ENCODE measurements at places on chromosomes 3 and 15.

GRCh38 chr3:193078996-193079753 lies 161.5 kb upstream of the MB21D2 start:
- ATAC-seq, result peak; percentile 80

DNA sequence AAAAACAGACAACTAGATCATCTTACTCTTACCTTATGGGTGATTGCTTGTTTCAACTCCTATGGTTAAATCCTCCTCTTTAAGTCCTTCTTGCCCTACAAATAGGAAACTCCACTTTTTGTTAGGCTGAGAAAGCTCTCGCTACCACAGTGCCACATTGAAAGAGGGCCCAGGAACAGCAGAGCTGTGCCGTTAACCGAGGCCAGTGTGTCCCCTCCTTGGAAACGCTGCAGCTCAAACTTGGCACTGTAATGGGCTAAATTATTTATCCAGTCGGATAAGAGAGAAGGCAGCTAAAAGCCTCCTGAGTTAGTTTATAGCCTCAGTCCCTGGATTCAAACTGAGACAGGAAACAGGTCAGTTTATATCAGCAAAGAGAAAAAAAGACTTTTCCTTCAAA lies 46.1 kb downstream of the KBTBD12 start:
- ATAC-seq, result no peak

- ATAC-seq, result no peak
Observed at GRCh38 chr3:84600703-84601225, 358.0 kb upstream of the CADM2 start.

- ATAC-seq, result no peak
Observed at GRCh38 chr3:40170395-40170794, 139.1 kb upstream of the EIF1B start.

- ATAC-seq, result no peak
Observed at GRCh38 chr3:106208967-106209366, 340.2 kb upstream of the CBLB start.

DNA sequence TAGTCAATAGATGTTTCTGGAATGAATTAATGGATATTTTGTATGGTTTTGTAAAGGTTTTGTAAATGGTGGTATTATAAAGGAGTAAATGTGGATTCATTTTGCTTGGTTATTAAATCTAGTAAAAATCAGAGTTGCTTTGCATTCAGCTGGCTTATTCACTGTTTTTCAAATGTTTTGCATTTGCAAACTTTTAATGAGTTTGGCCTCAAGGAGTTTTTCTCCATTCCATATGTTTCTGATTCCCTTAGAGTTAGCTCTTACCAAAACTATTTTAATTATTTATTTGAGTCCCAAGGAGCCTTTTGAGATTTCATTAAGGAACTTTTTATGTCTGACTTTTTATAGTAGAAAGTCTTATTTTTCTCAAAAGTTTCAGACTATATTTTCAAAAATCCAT lies 992.2 kb downstream of the DIPK2A start:
- ATAC-seq, result no peak

DNA sequence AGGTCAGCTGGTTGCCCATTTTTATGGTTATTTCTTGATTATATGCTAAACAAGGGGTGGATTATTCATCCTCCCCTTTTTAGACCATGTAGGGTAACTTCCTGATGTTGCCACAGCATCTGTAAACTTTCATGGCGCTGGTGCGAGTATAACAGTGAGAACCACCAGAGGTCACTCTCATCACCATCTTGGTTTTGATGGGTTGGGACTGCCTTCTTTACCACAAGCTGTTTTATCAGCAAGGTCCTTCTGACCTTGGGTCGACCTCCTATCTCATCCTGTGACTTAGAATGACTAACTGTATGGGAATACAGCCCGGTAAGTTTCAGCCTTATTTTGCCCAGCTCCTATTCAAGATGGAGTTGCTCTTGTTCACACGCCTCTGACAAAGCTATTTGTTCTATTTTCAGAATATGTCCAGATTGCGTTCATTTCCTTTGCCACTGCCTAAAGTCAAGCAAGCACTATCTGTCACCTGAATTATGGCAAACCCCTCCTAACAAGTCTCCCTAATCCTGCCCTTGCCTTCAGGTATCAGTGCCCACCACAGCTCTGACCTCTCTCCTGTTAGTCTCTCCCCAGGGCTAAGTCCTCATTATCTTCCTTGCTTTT lies 308.5 kb downstream of the ROBO2 start:
- ATAC-seq, result no peak

GRCh38 chr15:88403351-88403791 lies 63.8 kb downstream of the MRPL46 start:
- ATAC-seq, result peak; percentile 80

GRCh38 chr3:175413926-175414325 lies 554.8 kb downstream of the NAALADL2 start:
- ATAC-seq, result no peak

- peak; percentile 89 for ATAC-seq
Observed at GRCh38 chr3:4898454-4899313, 80.6 kb upstream of the BHLHE40 start.

GRCh38 chr3:31695280-31696008 lies 162.7 kb downstream of the STT3B start:
- ATAC-seq, result no peak

GRCh38 chr3:87442470-87442869 lies 166.1 kb upstream of the POU1F1 start:
- no peak for ATAC-seq

GRCh38 chr15:90597577-90597976 lies 67.9 kb downstream of the CRTC3 start:
- no peak for ATAC-seq

DNA sequence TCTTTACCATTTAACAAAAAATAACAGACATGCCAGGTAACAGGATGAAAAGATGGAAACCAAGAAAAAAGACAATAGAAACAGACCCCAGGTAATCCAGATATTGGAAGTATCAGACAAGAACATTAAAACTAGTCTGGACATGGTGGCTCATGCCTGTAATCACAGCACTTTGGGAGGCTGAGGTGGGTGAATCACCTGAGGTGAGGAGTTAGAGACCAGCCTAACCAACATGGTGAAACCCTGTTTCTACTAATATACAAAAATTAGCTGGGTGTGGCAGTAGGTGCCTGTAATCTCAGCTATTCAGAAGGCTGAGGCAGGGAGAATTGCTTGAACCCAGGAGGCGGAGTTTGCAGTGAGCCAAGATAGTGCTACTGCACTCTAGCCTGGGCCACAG lies 40.6 kb downstream of the ACAD9 start:
- ATAC-seq, result no peak

GRCh38 chr3:127456471-127457093 lies 134.0 kb downstream of the TPRA1 start:
- peak; percentile 35 for ATAC-seq

Measured in motor neuron (in vitro differentiated cells).